ENCODE measurements at places on chromosomes 7 and 10. TPM values are rescaled to one million over a fixed set of nuclear protein-coding genes. Genes with fewer than 3 reads are reported as not detected.

GRCh38 chr10:112631501-112632400, 184.7 kb downstream of the VTI1A start:
- no peaks in the 10 kb centered on the region for H3K36me3 ChIP-seq
- no peaks in the 10 kb centered on the region for H3K27me3 ChIP-seq
- DNase-seq: no peak
- peaks cover 6% of the 10 kb centered on the region for H3K4me1 ChIP-seq
- no peak overlapping the region for H3K27ac ChIP-seq

DNA sequence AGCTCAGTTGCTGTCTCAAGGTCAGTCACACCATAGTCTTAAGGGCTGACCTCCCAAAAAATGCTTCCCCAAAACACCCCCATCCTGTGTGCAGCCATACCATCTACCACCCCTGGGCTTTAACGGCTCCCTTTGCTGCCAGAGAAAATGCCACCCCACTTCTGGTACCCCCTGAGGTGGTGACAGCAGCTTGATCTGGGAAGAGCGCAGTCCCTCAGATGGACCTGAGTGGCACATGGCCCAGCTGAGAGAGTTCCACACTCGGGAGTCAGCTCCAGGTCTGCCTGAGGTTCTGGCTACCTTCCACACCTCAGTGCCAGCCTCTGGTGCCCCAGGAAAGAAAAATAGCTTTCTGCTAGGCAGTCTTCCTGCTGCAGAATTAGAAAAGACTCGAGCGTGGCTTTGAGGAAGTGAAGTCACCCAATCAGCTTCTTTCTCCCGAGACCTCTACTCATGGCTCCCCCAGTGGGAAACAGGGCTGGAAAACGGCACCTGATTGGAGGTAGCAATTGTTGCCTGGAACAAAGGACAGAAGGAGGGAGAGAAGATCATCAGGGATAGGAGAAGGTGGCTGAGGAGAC, 151.7 kb downstream of the ARHGAP21 start:
- H3K36me3 ChIP-seq: no peaks in the 10 kb centered on the region
- H3K4me3 ChIP-seq: no peak overlapping the region
- H3K27me3 ChIP-seq: no peaks in the 10 kb centered on the region

GRCh38 chr10:99854860-99855259, 72.4 kb downstream of the ABCC2 start:
- H3K27me3 ChIP-seq: no peaks in the 10 kb centered on the region
- peak; percentile 90 for DNase-seq
- no peaks in the 10 kb centered on the region for H3K4me1 ChIP-seq

GRCh38 chr10:110870823-110871297, 868 bp upstream of the PDCD4 start:
- H3K36me3 ChIP-seq: no peaks in the 10 kb centered on the region
- peak overlapping the region; percentile 88 for H3K4me3 ChIP-seq
- H3K27ac ChIP-seq: peak overlapping the region; percentile 95

GRCh38 chr7:42224391-42225003, 12.5 kb downstream of the GLI3 start:
- H3K27me3 ChIP-seq: no peaks in the 10 kb centered on the region
- H3K4me3 ChIP-seq: no peak overlapping the region
- H3K4me1 ChIP-seq: no peaks in the 10 kb centered on the region

DNA sequence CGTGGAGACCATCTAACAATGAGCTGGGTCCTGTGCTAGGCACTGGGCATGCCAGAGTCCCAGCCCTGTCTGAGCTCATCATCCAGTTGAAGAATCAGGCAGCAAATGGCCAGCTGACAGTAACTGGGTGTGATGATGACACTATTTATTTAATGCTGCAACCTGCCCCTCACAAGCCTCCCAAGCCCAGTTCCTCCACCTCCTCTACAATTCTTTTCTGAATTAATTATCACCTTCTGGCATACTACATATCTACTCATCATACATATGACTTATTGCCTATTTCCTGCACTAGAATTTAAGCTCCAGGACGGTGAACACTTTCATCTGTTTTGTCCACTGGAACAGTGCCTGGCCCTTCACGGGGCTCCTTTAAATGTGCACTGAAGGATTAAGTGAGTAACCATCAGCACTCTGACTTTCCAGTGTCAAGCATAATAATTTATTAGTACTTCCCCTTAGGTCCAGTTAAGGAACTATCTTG, 96.7 kb upstream of the LAMB4 start:
- H3K27ac ChIP-seq: no peak overlapping the region
- peaks cover 13% of the 10 kb centered on the region for H3K4me1 ChIP-seq
- H3K27me3 ChIP-seq: no peaks in the 10 kb centered on the region
- DNase-seq: no peak

- DNase-seq: no peak
- no peak overlapping the region for H3K4me3 ChIP-seq
- H3K36me3 ChIP-seq: no peaks in the 10 kb centered on the region
- no peak overlapping the region for H3K27ac ChIP-seq
These were observed 125.4 kb downstream of the PFKFB3 start for GRCh38 chr10:6327961-6328698.

- H3K4me1 ChIP-seq: peaks cover 14% of the 10 kb centered on the region
- H3K36me3 ChIP-seq: no peaks in the 10 kb centered on the region
- peak overlapping the region; percentile 10 for H3K4me3 ChIP-seq
- H3K27ac ChIP-seq: no peak overlapping the region
These were observed 75.8 kb downstream of the NOC3L start for GRCh38 chr10:94286901-94287300.

DNA sequence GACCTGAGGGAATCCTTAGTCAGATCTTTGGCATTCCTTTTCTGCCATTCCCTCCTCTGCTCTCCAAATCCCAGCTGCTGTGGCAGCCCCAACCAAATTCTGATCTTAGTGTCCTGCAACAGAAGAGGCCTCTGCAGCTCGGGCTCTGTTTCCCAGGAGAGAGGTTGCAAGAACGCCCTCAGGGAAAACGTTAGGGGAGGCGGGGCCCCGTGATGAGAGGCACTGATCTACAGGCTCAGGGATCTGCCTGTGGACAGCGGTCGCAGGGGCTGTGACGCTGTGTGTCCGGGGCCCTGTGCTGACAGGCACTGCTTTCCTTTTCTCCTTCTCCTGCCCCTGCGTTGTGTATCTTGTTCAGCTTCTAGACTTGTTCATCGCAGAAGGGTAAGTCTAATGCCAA, 57.3 kb upstream of the DPYSL4 start:
- no peaks in the 10 kb centered on the region for H3K36me3 ChIP-seq

GRCh38 chr7:74476626-74477025, 22.9 kb downstream of the GTF2IRD1 start:
- peak overlapping the region; percentile 99 for H3K27ac ChIP-seq
- H3K4me1 ChIP-seq: peaks cover 51% of the 10 kb centered on the region
- H3K36me3 ChIP-seq: peaks cover 6% of the 10 kb centered on the region
- no peak for DNase-seq
- H3K4me3 ChIP-seq: no peak overlapping the region
- H3K27me3 ChIP-seq: no peaks in the 10 kb centered on the region

GRCh38 chr7:77684030-77684429, 12.2 kb upstream of the RSBN1L start:
- peaks cover 10% of the 10 kb centered on the region for H3K36me3 ChIP-seq
- no peak overlapping the region for H3K4me3 ChIP-seq
- H3K4me1 ChIP-seq: peaks cover 29% of the 10 kb centered on the region
- DNase-seq: peak; percentile 35

DNA sequence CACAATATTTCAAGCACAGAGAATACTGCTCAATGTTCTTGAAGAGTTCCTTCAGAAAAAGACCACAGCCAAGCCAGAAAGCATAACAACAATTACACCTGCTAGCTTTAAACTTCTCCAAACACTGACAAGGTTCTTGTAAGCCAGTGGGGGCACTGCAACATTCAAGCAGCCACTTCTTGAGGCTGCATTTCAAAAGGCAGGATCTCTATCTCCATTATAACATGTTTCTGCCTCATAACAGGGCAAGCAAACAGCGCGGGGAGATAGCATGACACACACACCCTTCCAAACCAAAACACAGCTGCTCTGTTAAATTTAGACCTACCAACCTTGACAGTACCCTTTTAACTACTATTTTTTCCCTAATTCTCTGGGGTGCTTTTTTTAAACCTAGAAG, 30.8 kb downstream of the CHCHD3 start:
- H3K36me3 ChIP-seq: no peaks in the 10 kb centered on the region
- no peak overlapping the region for H3K4me3 ChIP-seq
- no peaks in the 10 kb centered on the region for H3K27me3 ChIP-seq
- no peak overlapping the region for H3K27ac ChIP-seq
- H3K4me1 ChIP-seq: peaks cover 38% of the 10 kb centered on the region

DNA sequence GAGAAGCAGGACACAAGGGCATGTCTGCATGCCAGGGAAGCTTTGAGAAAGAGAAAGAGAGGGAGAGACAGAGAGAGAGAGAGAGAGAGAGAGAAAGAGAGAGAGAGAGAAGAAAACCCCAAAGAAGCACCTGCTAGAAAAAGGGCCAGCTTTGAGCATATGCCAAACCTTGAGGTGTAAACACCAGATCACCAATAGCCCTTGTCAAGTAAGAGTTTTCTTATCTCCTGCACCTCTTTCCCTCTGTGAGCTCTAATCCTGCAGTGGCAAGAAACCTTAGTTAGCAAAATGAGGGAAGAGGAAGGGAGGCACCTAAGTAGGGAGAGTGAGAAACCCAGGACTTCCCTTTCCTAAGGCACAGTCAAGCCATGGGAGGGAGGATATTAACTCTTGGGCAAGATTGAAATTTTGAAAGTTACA, 11.3 kb upstream of the TRDMT1 start:
- H3K4me3 ChIP-seq: no peak overlapping the region
- no peak for DNase-seq
- peak overlapping the region; percentile 98 for H3K27ac ChIP-seq
- H3K27me3 ChIP-seq: no peaks in the 10 kb centered on the region

DNA sequence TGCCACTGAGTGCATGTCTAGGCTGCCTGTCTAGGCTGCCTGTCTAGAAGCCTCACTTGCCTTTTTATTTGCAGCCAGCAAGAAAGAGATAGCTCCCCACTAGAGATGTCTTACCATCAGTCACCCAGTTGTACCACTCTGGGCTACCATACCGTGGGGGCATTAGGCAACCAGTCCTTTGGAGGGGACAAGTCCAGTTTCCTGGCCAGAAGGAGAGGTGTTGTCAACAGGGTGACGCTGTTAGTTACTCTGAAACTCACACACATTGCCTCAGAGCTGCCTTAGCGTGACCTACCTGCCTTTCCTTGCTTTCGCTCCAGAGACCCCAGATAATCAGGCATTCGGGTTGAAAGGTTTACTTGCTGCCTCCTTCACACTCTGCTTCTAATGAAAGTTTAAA, 155.4 kb downstream of the CELF2 start:
- H3K36me3 ChIP-seq: no peaks in the 10 kb centered on the region
- no peak for DNase-seq
- no peak overlapping the region for H3K4me3 ChIP-seq
- H3K27me3 ChIP-seq: no peaks in the 10 kb centered on the region
- H3K4me1 ChIP-seq: no peaks in the 10 kb centered on the region

- peak; percentile 73 for DNase-seq
- no peaks in the 10 kb centered on the region for H3K27me3 ChIP-seq
- no peaks in the 10 kb centered on the region for H3K36me3 ChIP-seq
- peaks cover 26% of the 10 kb centered on the region for H3K4me1 ChIP-seq
- H3K27ac ChIP-seq: peak overlapping the region; percentile 51
These were observed 153.1 kb upstream of the MEOX2 start for GRCh38 chr7:15839416-15840100.

DNA sequence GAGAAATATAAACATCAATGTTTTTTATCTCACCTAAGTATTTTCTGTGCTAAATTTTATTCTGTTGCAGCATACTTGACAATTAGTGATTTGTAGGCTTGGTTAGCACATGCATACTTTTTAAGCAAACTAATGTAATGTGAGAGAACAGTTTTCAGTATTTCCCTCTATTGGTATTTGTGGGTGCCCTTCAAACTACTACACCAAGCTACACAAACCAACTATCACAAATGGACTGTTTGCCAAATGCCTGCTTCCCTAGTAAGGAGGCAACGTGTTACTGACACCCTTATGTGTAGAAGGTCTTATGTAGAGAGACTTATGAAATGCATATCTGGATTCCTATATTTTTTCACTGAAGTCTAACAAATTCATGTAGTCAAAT, 98.4 kb upstream of the FZD1 start:
- H3K36me3 ChIP-seq: no peaks in the 10 kb centered on the region
- no peaks in the 10 kb centered on the region for H3K27me3 ChIP-seq
- no peak overlapping the region for H3K4me3 ChIP-seq
- H3K27ac ChIP-seq: peak overlapping the region; percentile 91
- H3K4me1 ChIP-seq: peaks cover 31% of the 10 kb centered on the region
- DNase-seq: no peak

DNA sequence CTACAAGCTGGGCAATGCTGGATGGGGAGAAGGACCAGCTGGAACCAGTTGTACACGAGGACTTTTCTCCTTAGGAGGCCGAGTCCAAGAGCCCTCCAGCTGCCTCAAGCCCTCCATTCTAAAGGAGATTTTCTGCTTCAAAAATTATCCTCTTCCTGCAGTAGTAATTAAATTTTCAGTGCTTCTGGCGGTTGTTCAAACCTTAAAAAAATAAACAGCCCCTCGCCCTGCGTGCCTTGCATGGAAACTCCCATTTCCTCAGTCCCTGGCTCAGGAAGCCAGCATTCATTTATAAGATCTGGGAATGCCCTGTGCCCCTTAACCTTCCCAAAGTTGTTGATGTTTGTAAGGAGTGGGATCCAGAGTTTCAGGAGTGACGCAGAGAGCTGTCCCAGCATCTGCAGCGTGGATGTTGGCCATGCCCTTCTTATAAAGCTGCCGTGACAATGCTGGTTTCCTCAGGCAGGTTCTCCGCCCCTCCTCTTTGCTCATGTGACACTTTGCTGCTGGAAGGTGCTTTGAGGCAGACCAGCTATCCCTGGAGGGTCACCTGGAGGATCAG, 24.0 kb upstream of the ACTR3B start:
- H3K4me1 ChIP-seq: no peaks in the 10 kb centered on the region
- DNase-seq: peak; percentile 53
- no peaks in the 10 kb centered on the region for H3K27me3 ChIP-seq
- no peaks in the 10 kb centered on the region for H3K36me3 ChIP-seq

- H3K36me3 ChIP-seq: no peaks in the 10 kb centered on the region
- no peaks in the 10 kb centered on the region for H3K27me3 ChIP-seq
- H3K4me3 ChIP-seq: no peak overlapping the region
- no peaks in the 10 kb centered on the region for H3K4me1 ChIP-seq
These were observed 77.2 kb downstream of the FAM204A start for GRCh38 chr10:118264838-118265470.

- H3K36me3 ChIP-seq: no peaks in the 10 kb centered on the region
- peak overlapping the region; percentile 9 for H3K4me3 ChIP-seq
- H3K27ac ChIP-seq: peak overlapping the region; percentile 77
These were observed 60.8 kb upstream of the HECTD2 start for GRCh38 chr10:91349381-91349780.

The NT5C3A gene
- total RNA-seq: 25.0 TPM

The EPO gene
- total RNA-seq: not detected

The ERVW-1 gene
- total RNA-seq: not detected

The GPR37 gene
- total RNA-seq: 0.29 TPM

The ADRA2A gene
- total RNA-seq: 0.29 TPM

The GIMAP6 gene
- 0.36 TPM for total RNA-seq
